Activated T-helper 1 cell treated with anti-CD3 and anti-CD28 coated beads, Interleukin-2, amount 50 U/mL, for 16 hours (primary cell): ENCODE measurements at places on chromosomes 11 and 22.
A peak's percentile ranks its signal among the peaks of the same experiment; 100 is the strongest.

GRCh38 chr22:20025401-20026203 is 4.7 kb downstream of the TANGO2 start:
- no peak for DNase-seq

DNA sequence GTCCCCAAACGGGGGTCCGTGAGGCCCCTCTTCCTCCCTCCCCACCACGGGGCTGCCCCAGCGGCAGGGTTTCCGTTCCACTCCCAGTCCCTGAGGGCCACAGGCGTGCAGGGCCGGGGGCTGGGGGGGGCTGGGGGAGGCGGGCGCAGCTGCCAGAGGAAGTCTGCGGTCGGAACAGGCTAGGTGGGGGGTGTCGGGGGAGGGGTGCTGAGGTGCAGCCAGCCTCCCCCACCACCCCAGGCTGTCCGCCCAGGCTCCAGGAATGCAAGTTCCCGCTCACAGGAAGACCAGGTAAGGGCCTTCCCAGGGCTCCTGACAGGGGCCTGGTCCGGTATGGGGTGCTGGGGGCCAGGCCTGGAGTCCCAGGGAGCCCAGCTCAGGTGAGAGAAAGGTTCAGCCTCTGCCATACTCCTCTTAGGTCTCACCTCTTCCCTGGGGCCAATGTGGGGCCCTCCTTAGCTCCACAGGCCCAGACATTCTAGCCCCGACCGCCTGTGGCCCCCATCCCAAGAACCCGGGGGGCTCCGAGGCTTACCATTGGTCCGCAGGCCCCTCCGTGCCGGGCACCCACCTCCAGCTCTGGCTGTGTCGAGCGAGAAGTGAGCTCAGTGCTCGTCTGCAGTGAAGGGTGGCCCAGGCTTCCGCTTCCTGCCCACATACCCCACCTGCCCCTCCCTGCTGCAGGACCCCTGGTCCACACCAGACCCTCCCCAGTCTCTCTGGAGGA is at the start of gene PTPRCAP:
Gene PTPRCAP (minus strand): TSS at position 601 of the 727 bp plus-strand sequence. CDS start 63 bp downstream, at position 538.
- DNase-seq = peak; percentile 68

- DNase-seq = no peak
These were observed 64.9 kb downstream of the SPECC1L start for GRCh38 chr22:24335496-24335895.

DNA sequence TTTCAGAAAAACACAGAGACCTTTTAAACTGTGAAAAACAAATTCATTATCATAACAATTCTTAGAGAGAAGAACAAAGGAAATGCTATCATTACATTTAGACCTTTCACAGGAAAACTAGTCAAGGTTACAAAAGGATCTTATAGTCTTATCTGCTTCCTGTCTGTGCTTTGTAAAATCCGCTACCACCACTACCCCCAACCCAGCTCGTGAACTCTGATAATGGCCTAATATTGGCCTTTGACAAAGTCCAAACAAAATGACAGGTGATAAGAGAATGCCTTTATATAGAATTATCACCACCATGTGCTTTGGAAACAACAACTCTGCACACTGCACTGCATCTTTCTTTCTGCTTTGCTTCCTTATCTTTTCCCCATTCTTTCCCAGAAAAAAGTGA is 272.5 kb downstream of the SBF2 start:
- DNase-seq = no peak

DNA sequence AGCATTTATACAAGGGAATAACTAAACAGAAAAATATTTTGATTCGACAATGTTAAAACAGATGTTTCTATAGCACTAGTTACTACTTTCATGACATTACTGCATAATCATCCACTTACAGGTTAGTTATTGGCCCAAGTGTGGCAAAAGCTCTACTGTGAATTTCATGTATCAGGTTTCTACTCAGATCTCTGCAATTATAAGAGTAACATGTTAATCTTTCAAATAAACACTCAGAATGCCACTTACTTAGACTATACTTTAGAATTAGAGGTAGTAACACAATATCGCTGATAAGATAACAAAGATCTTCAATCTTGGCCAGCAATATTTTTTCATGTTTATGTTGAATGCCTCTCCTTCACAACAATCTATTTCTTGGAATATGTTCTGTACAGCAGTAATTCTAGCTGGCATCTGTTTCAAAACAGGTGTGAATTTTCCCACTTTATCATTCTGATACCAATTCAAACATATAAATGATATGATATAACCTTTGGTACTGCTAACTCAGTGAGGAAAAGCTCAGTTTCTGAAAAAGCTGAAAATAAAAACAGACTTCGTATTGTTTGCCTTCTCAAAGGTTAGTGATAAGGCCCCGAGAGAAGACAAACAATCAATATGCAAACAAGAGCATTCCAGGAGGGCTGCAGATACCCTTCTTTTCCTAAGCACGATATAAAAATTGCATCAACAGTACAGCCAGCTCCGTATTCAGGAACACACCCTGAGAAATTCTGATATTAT is 11.0 kb upstream of the CCDC34 start:
- DNase-seq = no peak

DNA sequence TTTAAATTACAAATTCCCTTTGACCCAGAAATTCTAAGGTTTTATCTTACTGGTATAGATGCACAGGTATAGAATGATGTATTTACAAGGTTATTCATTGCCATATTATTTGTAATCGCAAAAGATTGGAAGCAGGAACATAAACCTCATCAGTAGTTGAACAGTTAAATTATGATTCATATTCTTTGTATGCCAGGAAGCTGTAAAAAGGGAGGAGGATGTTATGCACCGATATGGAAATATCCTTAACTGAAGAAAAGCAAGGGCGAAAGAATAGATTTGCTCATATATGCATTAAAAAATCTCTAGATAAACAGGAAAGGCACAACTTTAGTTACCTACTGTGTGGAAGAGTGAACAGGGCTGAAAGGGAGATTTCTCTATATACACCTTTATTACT is 36.7 kb downstream of the PPFIA1 start:
- DNase-seq = no peak

GRCh38 chr11:111933872-111934271 is 3.3 kb upstream of the DIXDC1 start:
- no peak for DNase-seq

GRCh38 chr11:72766152-72766902 is 14.1 kb upstream of the ARAP1 start:
- DNase-seq = no peak

DNA sequence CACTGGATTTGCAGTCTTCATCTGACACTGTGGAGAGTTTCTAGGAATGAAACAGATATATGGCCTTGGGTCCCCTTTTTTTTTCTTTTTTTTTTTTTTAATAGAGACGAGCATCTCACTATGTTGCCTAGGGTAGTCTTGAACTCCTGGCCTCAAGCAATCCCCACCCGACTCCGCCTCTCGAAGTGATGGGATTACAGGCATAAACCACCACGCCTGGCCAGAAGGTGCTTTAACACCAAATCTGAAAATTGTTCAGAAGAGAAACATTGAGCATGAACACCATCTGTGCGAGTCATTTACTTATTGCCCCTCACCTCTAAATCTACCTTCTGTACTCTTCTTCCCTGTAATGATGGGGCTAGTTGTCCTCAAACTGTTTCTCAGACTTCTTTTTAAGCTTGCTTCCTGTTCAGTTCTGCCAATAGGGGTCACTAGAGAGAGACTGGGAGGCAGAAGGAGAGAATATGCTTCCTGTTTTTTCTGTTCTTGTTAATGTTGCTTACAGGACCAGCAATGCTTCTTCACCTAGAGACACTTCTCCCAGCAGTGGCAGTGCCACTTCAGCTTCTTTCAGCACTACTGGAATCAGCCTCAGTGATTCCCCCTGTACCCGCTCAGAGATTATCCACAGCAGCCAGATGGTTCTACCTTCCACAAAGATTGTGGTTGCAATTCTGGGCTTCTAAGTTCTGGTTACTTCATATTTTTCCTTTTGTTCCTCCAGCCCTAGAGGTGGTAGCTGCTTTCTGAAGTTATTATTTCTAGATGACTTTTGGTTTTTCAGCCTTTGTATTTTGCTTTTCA is 20.8 kb upstream of the ZBED5 start:
- no peak for DNase-seq

DNA sequence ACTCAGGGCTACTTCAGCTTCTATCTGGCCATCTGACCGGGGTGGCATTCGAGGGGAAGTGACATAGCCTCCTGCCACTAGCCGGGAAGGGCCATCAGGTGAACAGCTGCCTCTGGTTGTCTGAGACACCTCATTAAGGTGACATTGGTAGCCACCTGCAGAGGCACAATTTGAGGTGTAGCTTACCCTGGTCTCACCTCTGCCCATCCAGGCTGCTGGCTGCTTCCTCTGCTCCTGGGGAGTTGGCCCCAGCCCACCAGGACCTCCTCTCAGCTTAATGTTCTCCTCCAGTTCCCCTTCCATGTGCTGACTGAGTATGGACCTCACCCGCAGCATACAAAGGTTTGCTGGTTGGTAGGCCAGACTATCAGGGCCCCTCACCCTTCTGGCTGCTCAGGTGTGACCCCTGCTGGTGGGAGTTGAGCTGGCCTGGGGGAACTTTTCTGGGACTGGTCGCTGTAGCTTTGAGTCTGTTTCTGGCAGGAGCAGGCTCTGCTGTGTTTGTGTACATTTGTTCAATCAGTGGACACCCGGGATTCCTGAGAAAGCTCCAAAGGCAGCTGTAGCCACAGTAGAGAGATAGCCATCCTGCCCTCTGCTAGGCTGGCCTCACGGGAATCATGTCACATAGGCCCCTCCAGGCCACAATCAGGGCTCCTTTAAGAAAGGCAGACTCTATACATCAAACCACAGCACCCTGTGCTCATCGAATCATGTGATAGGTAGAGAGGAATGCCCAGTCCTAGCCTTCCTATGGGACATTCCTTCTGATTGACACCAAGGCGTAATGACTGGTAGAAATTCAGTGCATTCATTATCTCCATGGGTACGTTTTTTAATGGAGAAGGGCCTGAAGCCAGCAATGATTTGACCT is 295.1 kb upstream of the PLET1 start:
- peak; percentile 31 for DNase-seq

GRCh38 chr11:46367244-46367915 is 14.1 kb upstream of the MDK start:
- DNase-seq = peak; percentile 62

DNA sequence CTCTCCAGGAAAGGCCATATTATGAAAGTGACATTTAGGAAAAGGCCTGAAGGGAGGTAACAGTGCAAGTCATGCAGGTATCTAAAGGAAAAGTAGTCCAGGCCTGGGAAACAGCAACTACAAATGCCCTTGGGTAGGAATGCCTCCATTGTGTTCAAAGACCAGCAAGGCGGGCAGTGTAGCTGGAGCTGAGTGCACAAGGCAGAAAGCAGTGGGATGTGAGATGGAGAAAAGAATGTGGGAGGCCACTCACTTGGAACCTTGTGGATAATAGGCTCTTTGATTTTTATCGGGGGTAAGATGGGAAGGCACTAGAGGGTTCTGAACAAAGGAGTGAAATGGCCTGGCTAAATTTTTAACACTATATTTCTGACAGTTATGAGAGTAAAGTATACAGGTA is 188.6 kb downstream of the PGR start:
- no peak for DNase-seq

GRCh38 chr11:35121326-35121865 is 17.6 kb upstream of the CD44 start:
- no peak for DNase-seq

DNA sequence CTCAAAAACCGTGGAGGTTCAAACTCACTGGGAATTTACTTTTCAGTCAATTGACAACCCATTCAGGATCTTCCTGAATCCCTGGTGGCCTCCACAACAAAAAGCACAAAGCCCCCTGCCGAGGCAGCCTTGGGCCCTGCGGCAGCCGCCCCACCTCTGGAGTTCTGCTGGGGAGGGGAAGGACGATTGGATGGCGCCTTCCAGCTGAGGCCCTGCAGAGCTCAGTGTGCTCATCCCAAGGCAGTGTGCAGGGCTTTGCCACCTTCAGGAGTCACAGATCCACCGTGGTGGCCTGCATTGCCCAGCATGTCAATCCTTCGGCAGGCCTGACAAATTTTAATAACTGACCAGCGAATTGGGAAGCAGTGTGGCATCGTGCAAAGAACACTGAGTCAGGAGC is 7.4 kb downstream of the ZFTA start:
- no peak for DNase-seq

- no peak for DNase-seq
These were observed 225.3 kb downstream of the ADAMTS15 start for GRCh38 chr11:130673698-130674097.

DNA sequence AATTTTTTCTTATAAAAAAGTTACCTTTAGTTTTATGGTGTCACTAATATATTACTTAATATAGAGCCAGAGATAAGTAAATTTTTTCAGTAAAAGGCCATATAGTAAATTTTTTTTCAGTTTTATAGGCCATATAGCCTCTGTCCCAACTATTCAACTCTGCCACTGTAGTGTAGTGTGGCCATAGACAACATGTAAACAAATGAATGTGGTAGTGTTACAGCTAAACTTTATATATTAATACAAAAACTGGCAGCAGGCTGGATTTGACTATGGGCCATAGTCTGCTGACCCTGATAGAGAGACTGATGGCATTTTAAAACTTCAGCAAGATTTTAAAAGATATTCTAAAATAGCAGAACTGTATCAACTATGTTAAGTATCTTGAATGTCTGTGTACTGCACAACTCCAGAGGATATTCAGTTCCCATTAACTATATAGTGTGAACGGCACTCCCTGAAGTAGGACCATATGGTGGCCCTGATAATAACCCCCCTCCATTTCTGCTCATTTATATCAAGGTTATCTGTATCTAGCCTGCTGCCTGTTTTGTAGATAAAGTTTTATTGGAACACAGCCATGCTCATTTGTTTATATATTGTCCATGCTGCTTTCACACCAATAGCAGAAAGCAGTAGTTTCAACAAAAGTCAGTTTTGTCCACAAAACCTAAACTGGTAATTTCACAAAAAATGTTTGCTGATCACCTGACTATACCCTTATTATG is 71.6 kb downstream of the PRMT3 start:
- no peak for DNase-seq

GRCh38 chr11:18308242-18308641 is 13.7 kb downstream of the HPS5 start:
- DNase-seq = no peak
